Stimulated activated CD4-positive, alpha-beta T cell treated with anti-CD3 and anti-CD28 coated beads, Interleukin-1b, Interleukin-23, amount 100 ng/mL, for 1 hour (primary cell): ENCODE measurements at places on chromosomes 1 and 21.

DNA sequence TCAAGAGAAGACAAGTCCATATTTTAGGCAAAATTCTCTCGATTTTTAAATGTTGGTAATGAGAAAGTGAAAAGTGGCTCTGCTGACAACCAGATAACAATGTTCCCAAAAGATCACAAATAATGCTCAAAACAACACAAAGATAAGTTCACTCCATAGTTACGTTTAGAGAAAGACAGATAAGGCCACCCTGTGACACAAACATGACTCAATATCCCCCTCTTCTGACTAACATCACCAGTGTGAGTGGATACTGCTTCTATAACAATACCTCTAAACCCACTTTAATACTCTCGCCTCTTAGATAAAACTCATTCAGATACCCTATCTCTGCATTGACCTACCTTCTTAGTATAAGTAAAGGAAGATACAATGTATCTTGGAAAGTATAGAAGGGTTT lies 51.2 kb upstream of the RGS7 start:
- no peak for DNase-seq

GRCh38 chr1:62585469-62586155 lies 11.7 kb upstream of the ANGPTL3 start:
- no peak for DNase-seq

GRCh38 chr1:195597891-195598290 lies 1010.3 kb downstream of the KCNT2 start:
- DNase-seq, result no peak

DNA sequence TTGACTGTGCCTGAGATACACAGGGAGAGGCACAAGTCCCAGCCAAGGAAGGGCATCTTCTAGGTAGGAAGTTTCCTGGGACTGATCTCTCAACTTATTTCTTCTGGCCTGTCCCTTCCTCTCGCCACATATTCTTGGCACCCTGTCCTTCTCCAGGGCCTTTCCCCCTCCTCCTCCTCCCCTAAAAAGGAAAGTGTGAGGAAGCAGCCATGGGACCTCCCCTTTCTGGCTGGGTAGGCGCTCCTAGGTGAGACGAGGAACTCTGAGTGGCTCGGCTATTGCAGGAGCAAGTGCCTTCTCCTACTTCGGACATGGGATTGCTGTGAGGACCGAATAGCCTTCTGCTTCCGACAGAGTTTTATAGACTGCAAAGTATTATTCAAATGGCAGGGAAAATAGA lies 15.5 kb upstream of the MTARC2 start:
- no peak for DNase-seq

DNA sequence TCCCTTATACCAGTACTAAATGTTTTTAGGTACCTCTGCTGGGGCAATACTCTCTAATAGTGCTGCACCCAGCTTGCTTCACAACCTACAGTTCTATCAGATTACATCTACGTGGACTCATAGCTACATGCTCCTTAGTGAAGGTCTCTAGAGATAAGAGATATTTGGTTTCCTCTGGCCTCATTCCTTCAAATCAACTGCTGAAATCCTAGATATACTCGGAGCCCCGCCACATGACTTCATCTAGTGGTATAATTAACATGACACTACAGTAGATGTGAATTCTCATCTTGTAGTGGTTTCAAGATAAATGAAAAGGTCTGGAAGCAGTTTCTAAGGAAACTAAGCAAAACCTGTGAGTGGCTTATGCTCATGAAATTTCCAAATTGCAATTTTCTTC lies 115.4 kb downstream of the SMYD2 start:
- no peak for DNase-seq

DNA sequence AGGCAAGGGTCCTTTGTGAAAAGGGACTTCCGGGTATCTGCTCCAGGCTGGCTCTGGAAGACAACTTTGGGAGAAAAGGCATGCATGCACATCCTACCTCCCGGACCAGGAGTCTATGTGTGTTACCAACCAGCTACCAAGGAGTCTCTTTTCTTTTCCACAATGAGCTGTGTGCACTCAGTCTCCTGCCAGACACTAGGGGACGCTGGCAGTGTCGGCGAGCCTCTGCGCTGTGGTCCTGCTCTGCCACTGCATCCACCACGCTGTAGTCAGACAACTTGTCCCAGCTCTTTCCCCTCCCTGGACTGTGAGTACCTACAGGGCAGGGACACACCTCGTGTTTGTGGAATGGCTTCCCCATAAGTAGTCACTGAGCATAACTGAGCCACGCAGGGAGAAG lies 5.1 kb upstream of the SSR2 start:
- DNase-seq, result no peak

DNA sequence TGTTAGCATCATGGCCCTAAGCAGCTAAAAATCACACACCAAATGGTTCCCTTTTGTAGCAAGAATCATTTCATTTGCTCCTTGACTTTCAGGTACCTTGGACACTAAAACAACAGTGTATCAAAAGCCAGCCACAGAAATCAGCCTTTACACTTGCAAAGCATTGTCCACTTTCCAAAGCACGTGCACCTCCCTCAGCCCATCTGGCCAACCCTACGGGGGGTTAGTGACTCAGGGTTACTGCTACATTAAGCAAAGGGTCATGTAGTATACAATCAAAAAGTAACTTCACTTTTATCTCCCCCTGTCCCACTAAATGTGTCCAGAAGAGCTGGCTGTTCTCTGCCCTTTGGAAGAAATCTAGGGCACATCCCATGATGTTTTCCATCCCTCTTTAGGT lies 149.7 kb downstream of the HIVEP3 start:
- no peak for DNase-seq

GRCh38 chr1:206921772-206922265 lies at the start of gene FCMR:
Gene FCMR (minus strand): TSS chr1:206921941. CDS start chr1:206921854, 87 bp downstream.
- no peak for DNase-seq

GRCh38 chr1:114716304-114717170 lies at the start of gene NRAS:
Gene NRAS (minus strand): TSS chr1:114716771. CDS start chr1:114716160, 611 bp downstream.
- peak; percentile 81 for DNase-seq

- DNase-seq, result no peak
These were observed 13.4 kb downstream of the ATF3 start for GRCh38 chr1:212621949-212622305.

DNA sequence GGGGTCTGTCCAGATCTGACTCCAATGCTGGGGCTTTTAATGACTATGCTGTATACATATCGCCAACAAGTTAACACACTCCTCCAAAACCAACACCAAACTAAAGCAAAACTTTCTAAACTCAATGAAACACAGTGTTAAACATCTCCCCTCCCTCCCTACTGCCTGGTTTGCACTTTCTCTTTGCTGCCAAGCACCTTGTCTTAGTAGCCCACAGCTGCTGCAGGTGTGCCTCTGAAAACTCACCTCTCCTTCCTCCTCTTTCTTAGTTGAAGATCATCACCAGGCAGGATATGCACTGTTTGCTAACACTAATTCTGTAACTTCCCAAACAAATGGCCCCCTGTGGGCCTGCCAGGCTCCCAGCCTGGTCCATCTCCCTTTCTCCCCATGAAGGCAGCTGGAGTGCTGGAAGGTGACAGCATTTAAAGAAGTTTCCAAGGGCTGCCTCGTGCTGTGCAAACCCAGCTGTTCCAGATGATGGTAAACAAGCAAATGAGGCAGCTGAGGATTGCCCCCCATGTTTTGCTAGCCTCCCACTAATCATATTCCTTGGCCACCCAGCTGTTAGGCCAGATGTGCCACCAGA lies 213.7 kb downstream of the ASTN1 start:
- DNase-seq, result no peak

DNA sequence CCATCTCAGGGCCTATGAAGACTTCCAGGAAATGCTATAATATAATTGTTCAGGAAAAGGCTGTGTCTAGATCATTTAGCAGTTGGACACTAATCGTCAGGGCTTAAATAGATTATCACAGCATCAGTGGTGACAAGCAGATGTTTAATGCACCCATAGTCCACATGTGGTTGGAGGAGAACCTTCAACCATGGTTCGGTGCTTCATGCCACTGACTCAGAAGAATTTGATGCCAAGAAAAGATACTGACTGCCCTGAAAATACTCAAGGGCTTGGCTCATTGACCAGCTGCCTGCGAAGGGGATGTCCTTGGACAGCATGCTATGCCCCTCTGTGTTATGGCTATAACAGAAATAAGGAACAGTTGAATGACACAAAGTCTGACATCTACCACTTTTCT lies 175.7 kb downstream of the HHIPL2 start:
- no peak for DNase-seq

- no peak for DNase-seq
These were observed 46.8 kb upstream of the COX20 start for GRCh38 chr1:244788493-244789275.

DNA sequence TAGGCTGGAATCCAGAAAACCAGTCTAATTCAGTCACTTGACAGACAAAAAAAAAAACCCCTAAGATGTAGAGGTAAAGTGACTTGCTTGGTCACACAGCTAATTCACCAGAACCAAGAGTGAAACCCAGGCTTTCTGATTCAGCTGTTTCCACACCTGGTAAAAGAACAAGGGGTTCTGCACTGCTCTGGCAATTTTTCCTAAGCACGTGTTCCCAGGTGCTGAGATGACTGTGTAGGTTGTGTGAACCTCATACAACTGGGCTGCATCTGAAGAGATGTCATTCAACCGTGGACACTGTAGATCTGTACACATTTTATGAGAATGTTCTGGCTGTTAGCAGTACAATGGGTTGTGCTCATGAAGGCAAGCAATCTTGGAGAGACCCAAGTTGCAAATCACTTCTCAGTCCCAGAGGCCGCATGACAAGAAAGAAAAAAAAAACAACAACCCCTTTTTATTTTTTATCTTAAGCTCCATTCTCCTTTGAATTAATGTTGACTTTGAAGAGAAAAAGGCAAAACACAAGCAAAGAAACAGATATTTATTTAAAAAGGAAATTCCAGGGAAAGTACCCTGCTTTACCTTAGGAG lies 95.4 kb downstream of the INTS7 start:
- peak; percentile 6 for DNase-seq

DNA sequence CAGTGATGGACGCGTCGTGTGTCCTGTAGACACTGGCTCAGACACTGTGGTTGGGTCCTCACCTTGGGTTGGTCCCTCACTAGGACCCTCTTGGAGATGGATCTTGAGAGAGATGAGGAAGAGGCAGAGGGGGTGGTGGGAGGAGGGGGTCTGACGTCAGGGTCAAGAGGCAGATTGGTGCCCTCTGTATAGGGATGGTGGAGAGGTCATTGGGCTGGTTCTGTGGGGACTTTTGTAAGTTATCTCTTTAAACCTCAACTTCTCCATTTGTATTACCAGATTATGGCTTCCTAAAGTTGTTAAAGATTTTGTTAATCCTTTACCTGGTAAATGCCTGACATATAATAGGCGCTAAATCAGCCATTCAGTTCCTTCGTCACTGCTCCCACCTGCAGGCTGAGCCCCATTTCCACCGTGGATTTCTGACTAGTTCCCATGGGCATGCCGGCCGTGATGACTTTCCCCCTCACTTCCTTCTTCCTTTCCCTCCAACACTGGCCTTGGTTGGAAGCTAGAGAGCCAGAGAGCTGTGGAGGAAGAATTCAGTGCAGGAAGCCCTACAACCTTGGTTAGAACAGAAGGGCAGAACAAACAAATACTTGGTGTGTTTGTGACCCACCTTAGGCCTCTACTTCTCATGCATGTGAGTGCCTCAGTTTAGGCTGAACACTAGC lies 8.6 kb downstream of the H6PD start:
- DNase-seq, result no peak

DNA sequence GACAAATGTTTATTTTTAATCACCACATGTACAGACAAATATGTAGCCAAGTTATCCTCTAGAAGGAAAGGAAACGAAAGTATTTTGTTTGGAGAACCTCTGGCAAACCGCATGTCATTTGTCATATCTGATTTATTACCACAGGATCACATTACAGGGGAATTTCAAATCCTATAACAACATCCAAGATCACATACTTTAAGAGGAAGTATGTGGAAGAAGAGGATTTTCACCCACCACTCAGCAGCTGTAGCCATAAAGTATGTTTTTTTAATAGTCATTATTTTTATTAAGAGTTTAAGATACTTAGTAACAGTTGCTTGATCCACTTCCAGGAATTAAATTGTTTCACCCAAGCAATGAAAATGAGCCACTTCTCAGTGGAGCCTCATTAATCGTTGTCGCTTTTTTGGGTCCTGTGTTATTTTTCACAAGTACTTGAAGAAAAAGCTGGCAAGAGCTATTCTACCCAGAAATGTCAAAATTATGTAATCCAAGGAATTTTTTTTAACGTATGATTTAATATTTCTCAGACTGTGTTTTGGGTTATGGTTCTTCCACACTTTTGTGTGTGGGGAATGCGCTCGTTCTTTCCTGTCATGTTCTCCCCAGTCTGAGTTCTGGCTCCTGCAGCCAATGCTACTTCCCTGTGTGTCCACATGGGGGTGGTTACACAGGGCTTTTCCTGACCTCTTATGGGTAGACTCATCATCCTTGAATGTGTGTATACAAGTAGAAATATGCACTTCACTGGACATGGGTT lies 6.9 kb downstream of the SERTAD4 start:
- no peak for DNase-seq

DNA sequence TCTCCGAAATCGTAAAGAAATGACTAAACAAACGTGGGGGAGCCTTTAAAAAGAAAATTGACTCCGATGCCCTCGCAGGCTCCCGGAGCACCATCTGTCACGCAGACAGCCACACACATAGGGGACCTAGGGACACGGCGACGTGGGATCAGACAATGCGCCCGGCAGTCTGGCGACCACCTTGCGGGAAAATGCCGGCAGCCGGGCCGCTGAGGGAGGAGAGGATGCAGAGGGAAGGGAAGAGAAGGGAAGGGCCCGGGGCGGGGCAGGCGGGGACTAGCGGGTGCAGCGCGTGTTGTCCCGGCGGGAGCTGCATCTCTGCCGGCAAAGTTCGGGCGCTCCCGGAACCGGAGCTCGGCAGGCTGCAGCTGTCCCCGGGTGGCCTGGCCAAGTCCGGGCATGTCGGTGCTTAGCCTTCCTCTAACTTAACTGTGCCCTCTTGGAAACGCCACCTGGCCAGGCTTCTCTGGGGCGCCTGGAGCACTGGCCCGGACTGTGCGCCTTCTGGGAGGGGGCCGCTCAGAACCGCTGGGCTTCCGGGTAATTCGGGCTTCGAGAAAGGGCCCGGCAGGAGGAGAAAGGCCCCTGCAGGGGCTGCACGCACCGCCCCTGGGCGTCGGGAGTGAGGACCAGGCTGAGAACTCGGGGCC lies 1.8 kb downstream of the NHLH2 start:
- DNase-seq, result no peak

DNA sequence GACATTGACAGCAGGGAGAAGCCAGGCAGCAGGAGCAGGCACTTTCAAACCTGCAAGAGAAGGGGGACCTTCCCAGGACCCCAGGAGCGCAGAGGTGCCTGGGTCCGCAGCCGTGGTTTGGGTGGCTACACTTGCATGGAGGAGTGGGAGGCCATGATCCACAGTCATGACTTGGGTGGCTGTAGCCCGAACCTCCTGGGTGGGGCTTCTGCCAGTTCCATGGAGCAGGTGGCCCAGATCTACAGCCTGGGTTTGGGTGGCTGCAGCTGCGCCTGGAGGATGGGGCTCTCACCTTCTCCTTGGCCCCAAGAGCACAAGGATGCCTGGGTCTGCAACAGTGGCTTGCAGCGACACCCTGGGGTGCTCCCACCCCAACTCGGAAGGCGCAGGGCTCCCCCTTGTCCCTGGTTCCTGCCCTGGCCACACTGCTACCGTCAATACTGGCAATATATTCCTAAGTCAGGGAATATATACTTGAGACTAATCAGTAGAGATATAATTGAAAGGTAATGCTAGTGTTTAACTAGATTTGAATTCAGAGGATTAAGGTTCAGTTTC lies 2.3 kb upstream of the OR6K6 start:
- DNase-seq, result no peak

- DNase-seq, result no peak
These were observed 159.3 kb downstream of the TSEN15 start for GRCh38 chr1:184210862-184211261.
